ENCODE measurements at places on chromosomes 1 and 21.

DNA sequence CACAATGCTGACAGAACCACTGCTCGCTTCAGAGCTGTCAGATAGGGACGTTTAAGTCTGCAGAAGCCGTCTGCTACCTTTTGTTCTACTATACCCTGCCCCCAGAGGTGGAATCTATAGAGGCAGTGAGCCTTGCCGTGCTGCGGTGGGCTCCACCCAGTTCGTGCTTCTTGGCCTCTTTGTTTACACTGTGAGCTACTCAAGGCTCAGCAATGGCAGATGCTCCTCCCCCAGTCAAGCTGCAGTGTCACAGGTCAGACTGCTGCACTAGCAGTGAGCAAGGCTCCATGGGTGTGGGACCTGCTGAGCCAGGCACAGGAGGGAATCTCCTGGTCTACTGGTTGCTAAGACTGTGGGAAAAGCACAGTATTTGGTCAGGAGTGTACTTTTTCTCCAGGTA, 47.1 kb downstream of the LEPR start:
- DNase-seq: no peak

GRCh38 chr1:19974822-19975416, 4.5 kb downstream of the PLA2G2A start:
- no peak for DNase-seq

DNA sequence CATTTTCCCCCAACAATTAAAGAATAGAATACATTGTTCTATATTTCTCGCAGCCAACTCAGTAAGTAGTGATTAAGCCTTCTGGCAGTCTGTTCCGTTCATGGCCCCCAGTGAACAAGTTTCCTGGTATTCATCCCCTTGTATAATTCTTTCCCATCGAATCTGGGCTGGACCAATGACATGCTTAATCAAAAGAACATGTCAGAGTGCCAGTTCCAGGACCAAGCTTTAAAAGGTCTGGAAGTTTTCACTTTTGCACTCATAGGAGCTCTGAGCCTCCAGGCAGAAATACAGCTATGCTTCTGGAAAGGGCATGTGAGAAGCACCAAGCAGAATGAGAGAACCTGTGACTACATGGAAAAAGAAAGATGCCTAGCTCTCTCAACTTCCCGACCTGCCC, 22.5 kb upstream of the DPYD start:
- no peak for DNase-seq

DNA sequence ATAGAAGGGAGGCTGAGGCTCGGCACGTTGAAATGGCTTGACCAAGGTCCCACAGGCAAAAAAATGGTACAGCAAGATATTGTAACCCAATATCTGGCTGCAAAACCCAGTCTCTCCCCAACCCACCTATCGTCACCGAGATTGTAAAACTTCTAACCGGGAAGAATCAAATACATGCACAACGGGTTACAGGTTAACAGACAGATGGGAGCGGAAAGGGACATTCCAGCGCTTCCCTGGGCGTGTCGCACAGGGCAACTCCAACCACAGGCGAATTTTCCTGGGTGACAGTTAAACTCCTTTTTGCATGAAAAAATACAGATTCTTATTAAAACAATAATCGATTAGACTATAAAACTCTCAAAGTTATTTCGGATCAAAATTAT, 31.8 kb upstream of the JUN start:
- no peak for DNase-seq

- no peak for DNase-seq
Observed at GRCh38 chr1:21174654-21175323, 1.9 kb downstream of the EIF4G3 start.

DNA sequence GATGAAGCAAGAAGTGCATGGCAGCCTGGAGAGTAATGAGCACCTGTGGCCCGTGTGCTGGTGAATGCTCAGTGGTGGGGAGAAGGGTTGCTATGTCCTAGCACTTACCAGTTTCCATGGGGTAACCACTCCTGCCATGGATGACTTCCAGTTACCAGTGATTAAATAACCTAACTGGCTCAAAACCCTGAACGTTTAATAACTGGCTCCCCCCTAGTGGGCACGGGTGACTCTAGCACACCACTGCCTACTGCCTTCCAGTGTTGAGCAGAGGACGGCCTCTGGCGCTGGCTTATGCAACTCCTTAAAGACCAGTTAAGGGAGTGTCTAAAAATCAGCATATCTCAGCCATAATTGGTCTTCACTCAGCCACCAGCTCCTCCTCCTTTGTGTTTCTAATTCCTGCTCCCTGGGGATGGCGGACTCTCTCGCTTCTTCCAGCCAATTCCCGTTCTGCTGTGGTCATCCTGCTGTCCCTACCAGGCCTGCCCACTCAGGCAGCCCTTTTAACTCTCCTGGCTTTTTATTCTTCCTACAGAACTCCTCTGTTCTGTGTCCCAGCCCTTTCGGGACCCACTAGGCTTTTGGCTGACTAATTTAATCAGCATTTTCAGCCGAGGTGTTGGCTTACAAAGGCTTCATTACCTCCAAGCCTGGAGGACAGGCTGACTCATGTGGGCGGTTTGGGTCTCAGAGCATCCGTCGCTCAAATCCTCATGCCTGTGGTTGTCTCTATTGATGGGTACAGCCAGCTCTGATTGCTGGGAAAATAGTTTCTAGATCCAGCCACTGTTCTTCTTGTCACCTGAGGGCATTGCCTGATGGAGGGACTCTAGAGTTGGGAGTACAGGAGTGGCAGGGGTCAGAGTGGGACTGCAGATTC, 332.4 kb downstream of the CAMTA1 start:
- no peak for DNase-seq

DNA sequence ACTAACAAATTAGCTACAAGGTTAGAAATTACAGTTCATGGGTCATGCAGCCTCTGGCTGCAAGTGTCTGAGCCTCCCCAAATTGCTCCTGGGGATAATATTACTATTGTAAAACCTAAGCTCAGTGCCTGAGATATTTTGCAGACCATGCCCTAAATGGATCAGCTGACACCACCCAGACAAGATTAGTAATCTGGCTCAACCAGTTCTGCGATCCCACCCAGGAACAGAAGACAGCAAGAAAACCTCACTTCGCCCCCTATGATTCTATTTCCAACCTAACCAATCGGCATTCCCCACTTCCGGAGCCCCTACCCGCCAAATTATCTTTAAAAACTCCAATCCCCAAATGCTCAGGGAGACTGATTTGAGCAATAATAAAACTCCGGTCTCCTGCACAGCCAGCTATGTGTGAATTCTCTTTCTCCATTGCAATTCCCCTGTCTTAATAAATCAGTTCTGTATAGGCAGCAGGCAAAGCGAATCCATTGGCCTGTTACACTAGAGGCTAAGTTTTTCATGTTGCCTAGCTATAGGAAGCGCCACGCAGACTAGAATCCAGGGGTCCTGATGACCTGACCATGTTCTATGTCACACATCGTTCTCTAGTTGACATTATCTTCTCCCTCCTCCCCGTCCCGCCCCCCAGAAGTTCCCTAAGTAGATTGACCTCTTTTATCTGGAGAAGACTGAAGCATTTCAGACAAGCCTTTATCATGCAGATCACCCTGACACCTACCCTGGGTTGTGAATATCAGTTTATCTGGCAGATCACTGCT, 22.4 kb upstream of the ZFYVE9 start:
- no peak for DNase-seq

- peak; percentile 82 for DNase-seq
Observed at GRCh38 chr1:24964811-24965570, 34.9 kb upstream of the RUNX3 start.

DNA sequence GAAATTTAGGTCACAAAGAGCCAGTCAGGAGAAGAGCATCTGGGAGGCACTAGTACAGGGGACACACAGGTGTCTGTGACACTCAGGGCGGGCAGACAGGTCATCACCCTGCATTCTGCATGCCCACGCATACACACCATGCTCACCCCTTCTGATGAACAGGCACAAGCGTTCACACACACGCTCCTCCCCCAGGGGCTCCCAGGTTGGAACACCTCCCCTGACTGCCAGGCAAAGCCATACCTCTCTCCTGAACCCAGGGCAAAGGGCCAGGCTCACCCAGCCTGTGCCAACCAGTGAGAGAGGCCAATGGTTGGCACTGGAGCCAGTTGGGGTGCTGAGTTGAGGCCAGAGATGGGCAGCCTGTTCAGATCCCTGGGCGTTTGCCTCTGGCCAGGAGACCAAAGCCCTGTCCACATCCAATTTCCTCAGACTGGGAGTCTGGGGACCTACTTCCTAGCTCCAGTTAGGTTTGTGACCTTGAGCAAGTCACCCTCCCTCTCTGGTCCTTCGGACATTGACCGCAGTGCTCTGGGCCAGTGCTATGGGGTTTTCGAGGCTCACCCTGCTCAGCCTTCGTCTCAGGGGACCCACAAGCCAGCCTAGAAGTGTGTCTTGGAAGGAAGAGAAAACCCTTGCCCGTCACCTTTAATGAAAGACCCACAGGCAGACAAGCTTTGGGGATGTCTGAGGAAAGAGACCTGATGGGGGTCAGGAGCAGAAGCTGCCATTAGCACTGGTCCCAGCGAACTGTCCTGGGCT, 5.8 kb upstream of the LAD1 start:
- DNase-seq: no peak

- no peak for DNase-seq
Observed at GRCh38 chr1:71473331-71473730, 392.5 kb upstream of the ZRANB2 start.

DNA sequence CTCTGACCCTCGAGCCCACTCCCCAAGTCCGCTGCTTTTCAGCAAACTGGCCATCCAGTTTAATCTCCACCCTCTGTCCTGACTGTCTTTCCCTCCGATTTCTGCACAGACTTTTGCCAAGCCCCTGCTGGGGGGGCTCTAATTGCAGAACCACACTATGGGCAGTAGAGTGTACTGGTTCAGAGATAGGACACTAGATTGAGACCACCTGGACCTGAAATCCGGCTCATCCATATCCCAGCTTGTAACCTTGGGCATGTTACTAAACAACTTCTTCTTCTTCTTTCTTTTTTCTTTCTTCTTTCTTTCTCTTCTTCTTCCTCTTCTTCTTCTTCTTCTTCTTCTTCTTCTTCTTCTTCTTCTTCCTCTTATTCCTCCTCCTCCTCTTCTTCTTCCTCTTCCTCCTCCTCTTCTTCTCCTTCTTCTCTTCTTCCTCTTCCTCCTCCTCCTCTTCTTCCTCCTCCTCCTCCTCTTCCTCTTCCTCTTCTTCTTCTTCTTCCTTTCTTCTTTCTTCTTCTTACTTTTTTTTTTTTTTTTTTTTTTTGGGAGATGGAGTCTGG, 7.7 kb downstream of the LRRC71 start:
- DNase-seq: no peak

DNA sequence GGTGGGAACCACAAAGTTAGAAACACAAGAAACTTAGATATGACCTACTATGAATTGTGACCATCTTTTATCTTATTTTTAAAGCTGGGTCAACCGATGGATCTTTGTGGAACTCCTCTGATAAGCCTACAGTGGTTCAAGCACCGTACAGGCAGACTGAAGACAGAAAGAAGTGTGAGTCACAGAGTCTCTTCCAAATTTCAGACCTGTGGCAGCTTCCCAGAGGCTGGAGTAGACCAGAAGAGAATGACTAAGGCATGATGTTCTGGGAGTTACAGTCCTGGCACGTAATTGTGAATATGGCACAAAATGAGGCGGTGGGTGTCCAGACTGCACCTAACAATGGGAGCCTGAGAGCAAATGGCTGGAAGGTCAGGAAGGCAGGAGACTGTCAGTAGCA, 70.0 kb downstream of the LMO4 start:
- no peak for DNase-seq

- DNase-seq: no peak
Observed at GRCh38 chr21:42216726-42217572, 2.0 kb upstream of the ABCG1 start.

DNA sequence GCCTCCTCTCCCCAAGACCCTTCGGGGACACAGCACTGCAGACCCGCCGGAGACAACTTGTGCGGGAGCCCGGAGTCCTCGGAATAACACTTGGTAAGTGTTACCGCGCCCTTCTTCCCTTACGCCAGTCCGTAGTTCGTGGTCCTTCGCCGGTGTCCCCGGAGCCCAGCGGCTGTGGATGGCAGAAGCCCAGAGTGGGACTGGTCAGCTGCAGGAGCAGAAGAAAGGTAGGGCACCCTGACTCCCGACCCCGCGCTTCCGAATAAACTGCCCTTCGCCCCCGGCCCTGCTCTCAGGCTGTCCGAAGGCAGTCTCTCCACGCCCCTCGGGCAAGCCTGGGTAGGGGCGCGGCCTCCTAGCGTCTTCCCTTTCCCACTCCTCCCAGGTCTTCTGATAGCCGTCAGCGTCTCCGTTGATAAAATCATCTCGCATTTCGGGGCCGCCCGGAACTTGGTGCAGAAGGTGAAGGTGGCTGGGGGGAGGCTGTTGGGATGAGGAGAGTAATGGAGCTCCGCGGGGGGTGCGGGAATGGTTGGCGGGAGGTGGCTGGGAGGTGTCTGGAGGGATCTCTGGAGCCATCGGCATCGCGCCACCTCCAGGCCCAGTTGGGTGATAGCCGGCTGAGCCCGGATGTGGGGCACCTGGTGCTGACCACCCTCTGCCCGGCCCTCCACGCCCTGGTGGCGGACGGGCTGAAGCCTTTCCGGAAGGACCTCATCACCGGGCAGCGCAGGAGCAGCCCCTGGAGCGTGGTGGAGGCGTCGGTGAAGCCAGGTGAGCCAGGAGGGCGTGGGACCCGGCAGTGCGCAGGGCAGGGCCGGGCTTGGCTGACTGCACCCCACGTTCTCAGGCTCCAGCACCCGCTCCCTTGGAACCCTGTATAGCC, 4.3 kb downstream of the RUSC1 start:
- DNase-seq: no peak

- no peak for DNase-seq
Observed at GRCh38 chr21:42518215-42518614, 4.6 kb downstream of the SLC37A1 start.

DNA sequence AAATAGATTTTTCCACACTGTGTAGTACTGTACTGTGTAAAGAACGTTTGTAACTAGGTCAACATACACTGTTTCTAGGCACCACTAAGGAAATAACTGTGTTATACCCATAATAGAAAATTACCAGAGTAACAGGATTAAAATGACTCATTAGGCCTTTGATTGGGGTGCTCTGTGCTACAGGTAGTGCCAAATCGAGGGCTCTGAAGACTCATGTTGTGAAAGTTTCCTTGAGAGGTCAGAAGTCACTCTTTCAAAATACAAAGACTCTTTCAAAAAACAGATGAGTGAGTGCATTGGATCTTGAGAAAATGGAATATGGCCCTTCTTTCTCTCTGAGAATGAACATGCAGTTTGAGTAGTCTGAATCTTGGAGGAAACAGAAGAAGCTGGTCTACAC, 143.0 kb downstream of the MRPL39 start:
- DNase-seq: no peak

DNA sequence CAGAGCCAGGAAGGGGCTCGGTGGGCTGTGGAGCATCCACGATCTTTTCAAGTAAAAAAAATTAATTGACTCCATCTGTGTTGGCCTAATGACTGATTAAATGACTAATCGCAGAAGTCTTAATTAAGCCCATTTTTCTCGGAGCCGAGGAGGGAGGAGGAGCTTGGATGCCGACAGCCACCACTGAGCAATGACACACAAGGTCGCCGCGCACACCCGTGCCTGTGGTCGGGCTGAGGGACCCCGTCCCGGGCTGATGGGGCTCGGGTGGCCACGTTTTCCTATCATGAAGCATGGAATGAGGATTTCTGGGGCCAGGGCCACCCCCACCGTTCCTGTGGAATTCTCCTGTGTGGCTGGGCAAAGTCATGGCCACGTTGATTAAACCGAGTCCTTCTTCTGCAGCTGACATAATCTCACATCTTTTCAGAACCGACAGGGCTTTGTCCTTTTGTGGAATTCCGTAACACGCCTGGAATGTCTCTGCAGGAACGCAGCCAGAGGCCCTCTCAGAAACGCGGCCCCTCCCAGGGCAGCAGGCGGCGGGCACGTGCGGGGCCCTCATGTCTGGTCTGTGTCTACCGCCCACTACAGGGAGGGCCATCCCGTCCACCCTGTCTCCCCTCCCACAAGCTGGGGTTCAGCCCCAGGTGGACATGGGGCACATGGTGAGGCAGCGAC, 60.7 kb downstream of the MORN1 start:
- no peak for DNase-seq

- DNase-seq: peak; percentile 1
Observed at GRCh38 chr1:12275370-12275769, 45.5 kb downstream of the VPS13D start.
